Spleen (tissue), 13 donors: ENCODE measurements at places on chromosomes 5 and 9. TPM values are rescaled to one million over a fixed set of nuclear protein-coding genes. Genes with fewer than 3 reads are reported as not detected.
A peak's percentile ranks its signal among the peaks of the same experiment; 100 is the strongest.

DNA sequence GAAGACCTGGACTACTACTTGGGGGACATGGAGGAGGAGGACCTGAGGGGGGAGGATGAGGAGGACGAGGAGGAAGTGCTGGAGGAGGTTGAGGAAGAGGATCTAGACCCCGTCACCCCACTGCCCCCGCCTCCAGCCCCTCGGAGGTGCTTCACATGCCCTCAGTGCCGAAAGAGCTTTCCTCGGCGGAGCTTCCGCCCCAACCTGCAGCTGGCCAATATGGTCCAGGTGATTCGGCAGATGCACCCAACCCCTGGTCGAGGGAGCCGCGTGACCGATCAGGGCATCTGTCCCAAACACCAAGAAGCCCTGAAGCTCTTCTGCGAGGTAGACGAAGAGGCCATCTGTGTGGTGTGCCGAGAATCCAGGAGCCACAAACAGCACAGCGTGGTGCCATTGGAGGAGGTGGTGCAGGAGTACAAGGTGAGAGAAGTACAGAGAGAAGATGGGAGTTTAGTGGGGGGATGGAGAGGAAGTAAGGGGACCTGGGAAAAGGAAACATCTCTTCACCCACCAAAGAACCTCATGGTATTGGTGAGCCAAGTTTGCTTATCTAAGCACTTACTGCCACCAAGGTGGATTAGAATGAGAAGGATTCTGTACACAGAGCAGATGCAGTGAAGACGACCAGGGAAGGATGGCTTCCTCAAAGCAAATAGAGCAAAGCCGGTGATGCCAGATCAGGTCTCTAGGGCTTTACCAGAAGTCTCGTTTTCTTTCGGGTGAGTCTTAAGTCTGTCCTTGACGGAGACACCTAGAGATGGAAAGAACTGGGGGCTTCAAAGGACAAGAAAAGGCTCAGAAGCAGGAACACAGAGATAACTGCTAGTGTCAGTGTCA lies 1.5 kb downstream of the TRIM41 start:
- peak; percentile 91 for DNase-seq
- H3K4me1 ChIP-seq, result peaks cover 7% of the 10 kb centered on the region
- H3K36me3 ChIP-seq, result peaks cover 21% of the 10 kb centered on the region
- peak overlapping the region; percentile 97 for H3K27ac ChIP-seq

GRCh38 chr5:53815471-53815870 lies 255.0 kb downstream of the NDUFS4 start:
- no peak for DNase-seq
- H3K4me1 ChIP-seq, result no peaks in the 10 kb centered on the region
- no peaks in the 10 kb centered on the region for H3K36me3 ChIP-seq
- no peak overlapping the region for H3K4me3 ChIP-seq
- no peaks in the 10 kb centered on the region for H3K27me3 ChIP-seq

- H3K36me3 ChIP-seq, result no peaks in the 10 kb centered on the region
- no peaks in the 10 kb centered on the region for H3K27me3 ChIP-seq
- H3K4me1 ChIP-seq, result peaks cover 17% of the 10 kb centered on the region
- no peak overlapping the region for H3K27ac ChIP-seq
- DNase-seq, result no peak
Measured at GRCh38 chr9:35487081-35487480, 2.8 kb upstream of the RUSC2 start.

- H3K4me1 ChIP-seq, result no peaks in the 10 kb centered on the region
- no peaks in the 10 kb centered on the region for H3K27me3 ChIP-seq
- no peak for DNase-seq
Measured at GRCh38 chr5:92909602-92909962, 671.4 kb downstream of the NR2F1-AS1 start.

GRCh38 chr9:137318602-137319001 lies 16.5 kb upstream of the NRARP start:
- H3K36me3 ChIP-seq, result no peaks in the 10 kb centered on the region
- peaks cover 71% of the 10 kb centered on the region for H3K4me1 ChIP-seq
- H3K27ac ChIP-seq, result peak overlapping the region; percentile 75
- no peak overlapping the region for H3K4me3 ChIP-seq

The PCDHGB7 gene
- 0.15 TPM for polyA plus RNA-seq

DNA sequence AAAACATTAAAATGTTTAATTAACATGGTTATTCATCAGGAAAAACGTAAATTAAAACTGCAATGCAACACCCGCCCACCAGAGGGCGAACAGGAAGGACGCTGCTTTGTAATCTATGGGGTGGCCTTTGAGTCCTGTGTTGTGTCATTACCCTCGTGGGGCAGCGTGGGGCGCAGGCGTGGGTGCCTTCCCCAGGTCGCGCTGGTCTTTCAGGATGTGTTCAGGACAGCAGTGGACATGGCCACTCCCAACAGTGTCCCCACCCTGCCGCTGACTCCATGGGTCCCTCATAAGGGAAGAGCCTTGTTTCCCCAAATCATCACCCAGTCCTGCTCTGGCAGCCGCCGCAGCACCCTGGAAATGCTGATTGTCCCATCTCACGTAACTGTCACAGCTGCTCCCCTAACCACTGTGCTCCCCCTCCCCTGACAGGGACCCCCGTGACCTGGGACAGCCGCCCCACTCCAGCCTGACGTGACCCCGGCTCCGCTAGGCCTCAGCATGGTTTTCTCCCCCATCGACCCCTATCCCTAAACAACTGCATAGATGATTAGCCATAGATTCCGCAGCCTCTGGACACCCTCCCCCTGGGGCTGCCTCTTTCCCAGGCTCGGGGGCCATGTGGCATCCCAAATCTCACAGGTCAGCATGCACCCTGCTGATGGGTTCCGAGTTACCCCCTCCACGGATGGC lies 36.4 kb downstream of the GLT6D1 start:
- H3K4me3 ChIP-seq, result no peak overlapping the region
- DNase-seq, result peak; percentile 59
- no peak overlapping the region for H3K27ac ChIP-seq
- H3K36me3 ChIP-seq, result no peaks in the 10 kb centered on the region

GRCh38 chr9:120562861-120563443 lies 17.0 kb downstream of the CDK5RAP2 start:
- no peaks in the 10 kb centered on the region for H3K4me1 ChIP-seq
- H3K27me3 ChIP-seq, result no peaks in the 10 kb centered on the region
- H3K36me3 ChIP-seq, result peaks cover 96% of the 10 kb centered on the region

The IFNE gene
- polyA plus RNA-seq, result 0.11 TPM

GRCh38 chr5:93219641-93220145 lies 361.3 kb downstream of the NR2F1-AS1 start:
- H3K27me3 ChIP-seq, result no peaks in the 10 kb centered on the region
- no peak for DNase-seq
- H3K27ac ChIP-seq, result no peak overlapping the region
- H3K4me3 ChIP-seq, result no peak overlapping the region
- H3K4me1 ChIP-seq, result no peaks in the 10 kb centered on the region

The NEUROG1 gene
- polyA plus RNA-seq, result not detected

GRCh38 chr9:70613024-70613768 lies 198.7 kb upstream of the KLF9 start:
- H3K4me3 ChIP-seq, result no peak overlapping the region
- H3K27ac ChIP-seq, result no peak overlapping the region
- no peaks in the 10 kb centered on the region for H3K27me3 ChIP-seq
- H3K4me1 ChIP-seq, result peaks cover 2% of the 10 kb centered on the region
